Activated CD4-positive, alpha-beta T cell treated with anti-CD3 and anti-CD28 coated beads, Interleukin-2, amount 10 ng/mL, durations not matched to agents 7 days and 5 days (primary cell): ENCODE measurements at places on chromosomes 6 and 20. TPM values are rescaled to one million over a fixed set of nuclear protein-coding genes. Genes with fewer than 3 reads are reported as not detected.

LYRM4 gene
- total RNA-seq, result 31.4 TPM

GPLD1 gene
- 0.10 TPM for total RNA-seq

PRICKLE4 gene
- not detected for total RNA-seq

VGLL2 gene
- total RNA-seq, result not detected

PRR18 gene
- total RNA-seq, result not detected

PREX1 gene
- total RNA-seq, result 81.0 TPM

MEP1A gene
- not detected for total RNA-seq

DEFB124 gene
- total RNA-seq, result not detected

DNA sequence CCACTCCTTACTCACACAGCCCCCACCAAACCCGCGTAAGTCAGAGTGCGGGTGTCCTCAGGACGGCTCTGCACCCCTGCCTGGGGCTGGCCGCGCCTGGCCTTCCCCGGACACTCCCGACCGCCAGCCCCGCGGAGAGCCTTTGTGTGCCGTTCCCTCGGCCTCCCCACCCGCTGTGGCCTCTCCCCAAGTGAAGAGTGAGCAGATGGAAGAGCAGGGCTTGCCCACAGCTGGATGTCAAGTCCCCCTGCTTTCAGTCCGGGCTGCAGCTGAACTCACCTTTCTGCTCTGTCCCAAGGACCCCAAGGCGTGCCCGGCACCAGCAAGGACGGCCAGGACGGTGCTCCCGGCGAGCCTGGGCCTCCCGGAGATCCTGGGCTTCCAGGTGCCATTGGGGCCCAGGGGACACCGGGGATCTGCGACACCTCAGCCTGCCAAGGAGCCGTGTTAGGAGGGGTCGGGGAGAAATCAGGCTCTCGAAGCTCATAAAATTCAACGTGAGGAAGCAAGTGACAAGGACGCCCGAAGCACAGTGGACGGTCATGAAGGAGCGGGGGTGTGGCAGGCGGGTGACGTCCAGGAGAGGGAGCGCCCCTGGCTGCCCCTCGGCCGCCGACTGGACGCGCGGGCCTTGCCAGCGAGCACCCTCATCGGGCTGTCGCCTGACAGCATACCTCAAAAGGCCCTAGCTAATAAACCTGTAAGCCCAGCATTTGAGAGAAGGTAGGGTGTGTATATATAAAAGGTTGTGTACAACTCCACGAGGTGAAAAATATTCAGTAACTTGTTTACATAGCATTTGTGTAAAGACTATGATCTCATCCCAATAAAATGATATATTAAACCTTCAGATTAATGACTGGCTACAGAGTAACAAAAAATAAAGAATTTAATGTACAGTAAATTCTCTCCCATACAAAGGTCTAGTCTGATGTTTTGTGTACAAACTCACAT, 21.1 kb downstream of the TCFL5 start:
- no peak overlapping the region for H3K27ac ChIP-seq
- no peak overlapping the region for H3K4me3 ChIP-seq
- H3K27me3 ChIP-seq, result no peaks in the 10 kb centered on the region

DNA sequence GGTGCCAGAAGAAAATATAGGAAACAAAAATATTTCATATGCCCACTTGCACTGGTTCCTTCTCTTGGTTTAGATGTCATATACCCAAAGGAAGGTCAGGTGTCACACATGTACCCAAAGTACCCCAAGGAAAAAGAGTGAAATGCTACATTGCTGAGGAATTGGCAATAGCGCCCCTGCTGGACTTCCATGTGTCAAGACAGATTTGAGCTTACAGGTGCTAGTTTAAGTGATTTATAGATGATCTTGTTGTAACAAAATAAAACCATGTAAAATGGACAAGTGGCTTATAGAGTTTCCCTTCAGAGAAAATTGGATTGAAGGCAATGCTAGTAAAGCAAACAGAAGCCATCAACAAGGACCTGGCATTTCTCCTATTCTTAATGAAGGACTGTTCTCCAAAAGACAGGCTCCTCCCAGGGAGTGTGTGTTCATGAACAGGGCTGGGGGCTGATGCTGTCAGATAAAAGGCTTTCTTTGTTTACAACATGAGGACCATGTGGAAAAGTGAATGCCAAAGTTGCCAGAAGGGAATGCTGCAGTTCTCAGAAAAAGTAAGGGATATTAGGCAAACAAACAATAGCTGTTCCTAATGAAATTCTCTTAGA, 64.3 kb upstream of the PAK5 start:
- H3K4me3 ChIP-seq, result no peak overlapping the region
- no peaks in the 10 kb centered on the region for H3K4me1 ChIP-seq
- no peak overlapping the region for H3K27ac ChIP-seq
- H3K36me3 ChIP-seq, result no peaks in the 10 kb centered on the region
- no peak for DNase-seq

- no peak overlapping the region for H3K27ac ChIP-seq
- no peaks in the 10 kb centered on the region for H3K36me3 ChIP-seq
Measured at GRCh38 chr20:60001108-60001507, 42.9 kb downstream of the CDH26 start.

- peaks cover 19% of the 10 kb centered on the region for H3K27me3 ChIP-seq
- H3K4me1 ChIP-seq, result peaks cover 8% of the 10 kb centered on the region
- DNase-seq, result no peak
- no peaks in the 10 kb centered on the region for H3K36me3 ChIP-seq
- no peak overlapping the region for H3K4me3 ChIP-seq
- no peak overlapping the region for H3K27ac ChIP-seq
Measured at GRCh38 chr6:121442576-121442975, 7.1 kb downstream of the GJA1 start.

- H3K36me3 ChIP-seq, result peaks cover 40% of the 10 kb centered on the region
- peak overlapping the region; percentile 81 for H3K4me3 ChIP-seq
- peak overlapping the region; percentile 87 for H3K27ac ChIP-seq
- no peak for DNase-seq
Measured at GRCh38 chr6:41942067-41942851, 651 bp upstream of the CCND3 start.

DNA sequence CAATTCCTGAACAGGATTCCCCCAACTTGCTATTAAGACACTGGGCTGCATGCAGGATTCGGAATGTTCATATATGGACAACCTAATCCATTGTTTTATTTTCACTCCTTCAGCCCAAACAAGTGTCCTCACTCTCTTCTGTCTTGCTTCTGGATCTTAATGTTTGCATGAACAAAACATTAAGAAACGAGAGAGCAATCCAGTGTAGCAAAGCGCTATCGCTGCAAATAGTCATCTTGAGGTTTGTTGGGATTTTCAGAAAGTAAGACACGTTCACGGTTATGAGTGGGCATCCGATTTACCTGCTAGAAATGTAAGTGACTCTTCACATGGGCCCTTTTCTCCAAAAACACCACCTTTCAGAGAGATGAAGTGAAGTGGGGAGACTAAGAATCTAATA, 156.4 kb downstream of the MBOAT1 start:
- H3K4me3 ChIP-seq, result no peak overlapping the region
- H3K4me1 ChIP-seq, result peaks cover 6% of the 10 kb centered on the region
- no peaks in the 10 kb centered on the region for H3K36me3 ChIP-seq
- no peak for DNase-seq
- no peaks in the 10 kb centered on the region for H3K27me3 ChIP-seq

DNA sequence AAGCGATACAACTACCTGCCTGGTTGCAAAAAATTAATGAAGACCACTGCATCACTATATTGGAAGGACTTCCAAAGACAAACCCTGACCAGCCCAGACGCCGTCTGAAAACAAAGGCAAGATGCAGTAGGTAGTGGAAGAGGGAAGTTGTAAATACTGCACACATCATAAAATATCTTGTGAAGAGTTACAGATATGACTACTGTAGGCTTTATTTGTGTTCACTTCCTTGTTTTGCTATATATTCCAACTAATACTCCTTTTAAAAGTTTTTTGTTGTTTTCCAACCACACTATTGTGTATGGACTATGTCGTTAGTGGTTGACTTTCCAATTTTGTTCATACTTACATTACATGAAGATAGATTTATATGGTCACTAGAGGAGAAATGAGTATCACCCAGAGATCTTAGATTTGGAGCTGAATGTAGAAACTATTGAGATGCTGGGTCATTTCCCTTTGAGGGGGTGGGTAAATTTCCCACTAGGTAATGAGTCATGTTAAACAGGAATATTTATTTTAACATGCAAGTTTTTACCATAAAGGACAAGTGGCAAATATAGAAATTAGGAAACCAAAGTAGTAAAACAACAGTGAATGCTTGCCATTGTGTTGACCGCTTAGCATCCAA, 16.6 kb upstream of the TXLNB start:
- no peak for DNase-seq
- H3K27ac ChIP-seq, result no peak overlapping the region
- H3K4me3 ChIP-seq, result no peak overlapping the region
- no peaks in the 10 kb centered on the region for H3K36me3 ChIP-seq

- no peaks in the 10 kb centered on the region for H3K27me3 ChIP-seq
- no peaks in the 10 kb centered on the region for H3K4me1 ChIP-seq
- no peaks in the 10 kb centered on the region for H3K36me3 ChIP-seq
- no peak overlapping the region for H3K27ac ChIP-seq
- H3K4me3 ChIP-seq, result no peak overlapping the region
Measured at GRCh38 chr6:98463038-98464000, 371.1 kb upstream of the POU3F2 start.

DNA sequence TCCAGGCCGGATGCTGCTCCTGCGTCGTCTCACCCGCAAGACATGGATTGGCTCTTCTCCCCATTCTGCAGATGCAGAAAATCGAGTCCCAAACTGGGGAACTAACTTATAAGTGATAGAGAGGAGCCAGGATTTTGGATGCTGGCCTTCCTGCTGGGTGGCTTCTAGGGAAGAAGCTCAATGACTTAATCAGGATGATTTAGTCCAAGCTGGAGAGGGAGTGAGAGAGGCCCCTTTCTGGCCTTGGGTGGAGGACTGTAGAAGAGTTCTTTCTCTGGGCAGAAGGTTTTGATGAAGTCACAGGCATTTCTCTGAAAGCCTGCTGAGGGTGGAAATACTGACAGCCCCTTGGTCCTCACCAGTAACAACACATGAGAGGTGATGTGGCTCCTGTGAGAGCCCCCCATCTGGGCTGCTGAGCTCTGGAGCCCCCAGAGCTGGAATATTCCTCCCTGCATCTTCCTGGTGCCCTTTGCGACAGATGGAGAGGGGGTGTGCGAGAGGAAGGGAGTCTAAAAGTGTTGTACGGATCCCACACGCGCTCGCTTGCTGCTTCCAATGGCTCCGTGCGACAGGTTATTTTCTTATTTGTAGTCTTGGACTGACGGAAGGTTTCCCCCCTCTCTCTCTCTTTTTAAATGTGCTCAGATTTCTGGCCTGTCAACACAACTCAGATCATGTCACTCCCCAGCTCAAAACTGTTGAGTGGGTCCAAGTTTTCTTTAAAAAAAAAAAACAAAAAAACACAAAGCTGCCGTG, 3.5 kb downstream of the SIRPA start:
- peaks cover 2% of the 10 kb centered on the region for H3K4me1 ChIP-seq
- no peak overlapping the region for H3K4me3 ChIP-seq
- no peak for DNase-seq
- no peaks in the 10 kb centered on the region for H3K36me3 ChIP-seq
- peaks cover 39% of the 10 kb centered on the region for H3K27me3 ChIP-seq

GRCh38 chr20:19451231-19451922, 238.9 kb downstream of the SLC24A3 start:
- no peak for DNase-seq
- H3K4me3 ChIP-seq, result no peak overlapping the region
- H3K27me3 ChIP-seq, result no peaks in the 10 kb centered on the region
- H3K36me3 ChIP-seq, result no peaks in the 10 kb centered on the region
- peaks cover 14% of the 10 kb centered on the region for H3K4me1 ChIP-seq

- no peaks in the 10 kb centered on the region for H3K27me3 ChIP-seq
- peaks cover 22% of the 10 kb centered on the region for H3K36me3 ChIP-seq
- no peak overlapping the region for H3K27ac ChIP-seq
- no peak overlapping the region for H3K4me3 ChIP-seq
- DNase-seq, result no peak
- peaks cover 24% of the 10 kb centered on the region for H3K4me1 ChIP-seq
Measured at GRCh38 chr6:130229645-130230044, 6.9 kb upstream of the SAMD3 start.

- no peaks in the 10 kb centered on the region for H3K27me3 ChIP-seq
- no peak overlapping the region for H3K4me3 ChIP-seq
- DNase-seq, result no peak
- H3K27ac ChIP-seq, result no peak overlapping the region
- H3K4me1 ChIP-seq, result no peaks in the 10 kb centered on the region
- H3K36me3 ChIP-seq, result peaks cover 9% of the 10 kb centered on the region
Measured at GRCh38 chr20:16530201-16530681, 43.0 kb downstream of the KIF16B start.

DNA sequence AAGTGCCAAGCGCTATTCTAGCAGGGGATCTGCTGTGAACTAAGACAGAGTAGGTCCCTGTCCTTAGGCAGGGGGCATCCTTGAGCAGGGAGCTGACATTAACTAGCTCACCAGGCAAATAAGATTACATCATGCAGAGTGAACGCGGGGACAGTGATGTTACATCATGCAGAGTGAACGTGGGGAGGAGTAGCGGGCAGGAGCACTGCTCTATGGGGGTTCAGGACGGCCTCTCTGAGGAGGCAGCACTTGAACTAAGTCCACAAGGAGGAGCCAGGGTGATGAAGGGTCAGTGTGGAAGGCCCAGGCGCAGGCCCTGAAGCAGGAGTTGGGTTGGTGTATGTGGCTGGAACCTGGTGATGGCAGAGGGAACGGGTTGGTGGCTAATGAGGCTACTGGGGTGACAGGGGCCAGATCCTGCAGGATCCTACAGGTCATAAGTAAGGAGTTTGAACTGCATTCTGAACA, 38.7 kb downstream of the KAT14 start:
- no peaks in the 10 kb centered on the region for H3K27me3 ChIP-seq
- peaks cover 58% of the 10 kb centered on the region for H3K36me3 ChIP-seq
- no peak overlapping the region for H3K4me3 ChIP-seq
- no peak for DNase-seq
- peaks cover 3% of the 10 kb centered on the region for H3K4me1 ChIP-seq

GRCh38 chr6:96657344-96657743, 94.4 kb downstream of the FHL5 start:
- DNase-seq, result no peak
- H3K27me3 ChIP-seq, result peaks cover 18% of the 10 kb centered on the region
- H3K4me1 ChIP-seq, result no peaks in the 10 kb centered on the region
- H3K4me3 ChIP-seq, result no peak overlapping the region
- H3K36me3 ChIP-seq, result no peaks in the 10 kb centered on the region

DNA sequence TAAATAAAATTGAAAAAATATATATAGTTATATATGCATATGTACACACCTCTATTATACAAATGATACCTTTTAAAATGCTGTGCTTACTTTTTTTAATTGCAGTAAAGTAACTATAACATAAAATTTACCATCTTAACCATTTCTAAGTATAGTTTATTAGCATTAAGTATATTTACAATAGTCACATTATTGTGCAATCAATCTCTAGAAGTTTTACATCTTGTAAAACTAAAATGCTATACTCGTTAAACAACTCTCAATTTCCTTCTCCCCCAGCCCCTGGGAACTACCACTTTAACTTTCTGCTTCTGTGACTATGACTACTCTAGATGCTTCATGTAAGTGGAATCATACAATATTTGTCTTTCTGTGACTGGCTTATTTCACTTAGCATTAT, 146.7 kb upstream of the DST start:
- H3K27ac ChIP-seq, result no peak overlapping the region
- H3K4me1 ChIP-seq, result no peaks in the 10 kb centered on the region
- no peaks in the 10 kb centered on the region for H3K36me3 ChIP-seq
- H3K4me3 ChIP-seq, result no peak overlapping the region
- H3K27me3 ChIP-seq, result peaks cover 2% of the 10 kb centered on the region

- peaks cover 9% of the 10 kb centered on the region for H3K27me3 ChIP-seq
- no peak overlapping the region for H3K4me3 ChIP-seq
- no peaks in the 10 kb centered on the region for H3K4me1 ChIP-seq
- H3K36me3 ChIP-seq, result no peaks in the 10 kb centered on the region
- no peak overlapping the region for H3K27ac ChIP-seq
Measured at GRCh38 chr6:84422380-84422968, 195.0 kb upstream of the CEP162 start.

- H3K4me1 ChIP-seq, result no peaks in the 10 kb centered on the region
- H3K4me3 ChIP-seq, result no peak overlapping the region
- no peaks in the 10 kb centered on the region for H3K27me3 ChIP-seq
- no peak overlapping the region for H3K27ac ChIP-seq
- DNase-seq, result no peak
- H3K36me3 ChIP-seq, result no peaks in the 10 kb centered on the region
Measured at GRCh38 chr6:111625461-111626391, 20.0 kb upstream of the TRAF3IP2 start.
